ENCODE measurements at places on chromosomes 5 and 9.

DNA sequence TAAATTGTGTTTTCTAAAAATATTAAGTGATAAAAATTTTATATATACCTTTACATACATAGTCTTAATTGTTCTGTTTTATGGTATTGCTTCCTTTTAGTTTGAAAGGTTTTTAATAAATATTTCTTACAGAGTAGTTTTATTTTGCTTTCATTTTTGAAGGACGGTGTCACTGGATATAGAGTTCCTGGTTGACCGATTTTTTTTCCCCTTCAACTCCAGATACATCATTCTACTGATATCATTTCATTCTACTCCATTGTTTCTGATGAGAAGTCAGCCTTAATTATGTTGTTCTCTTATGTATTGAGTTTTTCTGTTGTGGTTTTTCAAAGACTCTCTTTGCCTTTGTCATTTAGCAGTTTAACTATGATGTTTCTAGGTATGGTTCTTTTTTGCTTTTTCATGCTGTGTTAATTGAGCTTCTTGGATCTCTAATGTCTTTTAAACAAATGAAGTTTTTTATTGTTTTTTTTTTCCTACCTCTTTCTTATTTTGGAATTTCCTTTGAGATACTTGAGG, 30.4 kb downstream of the MTREX start:
- no peak for DNase-seq

DNA sequence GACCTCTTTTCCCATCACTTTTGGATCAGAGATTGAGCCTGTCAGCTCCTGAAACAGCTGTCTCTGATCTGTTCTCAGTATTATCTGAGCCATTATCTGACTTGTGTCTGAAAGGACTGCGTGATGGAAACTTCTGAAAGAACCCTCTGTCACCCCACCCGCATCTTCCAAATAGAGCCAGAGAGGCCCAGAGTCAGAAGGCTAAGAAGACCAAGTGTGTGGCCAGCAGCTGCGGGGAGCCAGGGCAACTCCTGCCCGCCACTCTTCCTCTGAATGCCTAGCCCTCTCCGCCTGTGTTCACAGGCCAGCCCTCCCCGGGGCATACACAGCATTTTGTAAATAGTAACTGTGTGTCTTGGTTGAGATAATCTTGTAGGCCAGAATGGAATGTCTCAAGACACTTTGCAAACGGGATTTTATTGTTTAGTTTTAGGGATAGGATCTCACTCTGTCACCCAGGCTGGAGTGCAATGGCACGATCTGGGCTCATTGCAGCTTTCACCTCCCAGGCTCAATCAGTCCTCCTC, 92.7 kb downstream of the AOPEP start:
- DNase-seq = no peak

GRCh38 chr9:109426626-109427402, 71.3 kb downstream of the PTPN3 start:
- no peak for DNase-seq

GRCh38 chr9:70609542-70610286, 195.3 kb upstream of the KLF9 start:
- no peak for DNase-seq

- no peak for DNase-seq
Observed at GRCh38 chr9:92171822-92172221, 56.6 kb upstream of the SPTLC1 start.

- DNase-seq = no peak
Observed at GRCh38 chr5:111518777-111519176, 6.4 kb upstream of the STARD4 start.

DNA sequence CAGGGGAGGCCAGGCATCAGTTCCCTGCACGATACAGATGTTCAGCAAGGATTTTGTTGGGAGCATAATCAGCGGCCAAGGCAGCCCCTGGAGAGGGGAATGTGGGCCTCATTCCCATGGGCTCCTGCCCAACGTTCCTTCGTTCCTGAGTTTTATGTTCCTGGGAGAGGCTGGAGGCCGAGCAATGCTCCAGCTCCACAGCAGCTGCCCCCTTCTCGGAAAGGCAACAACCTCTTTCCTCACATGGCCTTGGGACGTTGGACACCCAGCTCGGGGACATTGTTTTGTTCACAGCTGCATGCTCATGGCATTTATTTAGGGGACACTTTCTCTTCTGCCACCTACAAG, 63.8 kb upstream of the COL15A1 start:
- DNase-seq = no peak

- no peak for DNase-seq
Observed at GRCh38 chr5:82137205-82137604, 140.9 kb downstream of the RPS23 start.

- no peak for DNase-seq
Observed at GRCh38 chr9:90969021-90969675, 167.5 kb downstream of the SYK start.

GRCh38 chr9:8783941-8784340, 984.4 kb upstream of the DMAC1 start:
- no peak for DNase-seq

DNA sequence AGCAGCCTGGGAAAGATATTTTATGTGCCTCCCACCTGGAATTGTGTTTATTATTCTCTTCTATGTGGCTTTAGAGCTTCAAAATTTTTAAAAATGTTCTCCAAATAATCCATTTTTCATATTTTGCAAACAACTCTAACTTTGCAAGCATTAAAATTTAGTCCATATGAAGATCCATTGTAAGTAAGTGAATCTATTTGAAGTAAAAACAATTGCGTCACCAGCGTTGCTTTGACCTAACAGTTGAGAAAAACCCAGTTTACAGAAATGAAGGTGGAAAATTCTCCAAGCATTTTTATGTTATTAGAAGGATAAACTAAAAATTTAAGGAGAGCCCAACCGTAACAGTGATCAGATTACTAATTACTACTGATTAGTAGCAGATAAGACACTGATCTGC, 38.9 kb upstream of the TLX3 start:
- DNase-seq = no peak

DNA sequence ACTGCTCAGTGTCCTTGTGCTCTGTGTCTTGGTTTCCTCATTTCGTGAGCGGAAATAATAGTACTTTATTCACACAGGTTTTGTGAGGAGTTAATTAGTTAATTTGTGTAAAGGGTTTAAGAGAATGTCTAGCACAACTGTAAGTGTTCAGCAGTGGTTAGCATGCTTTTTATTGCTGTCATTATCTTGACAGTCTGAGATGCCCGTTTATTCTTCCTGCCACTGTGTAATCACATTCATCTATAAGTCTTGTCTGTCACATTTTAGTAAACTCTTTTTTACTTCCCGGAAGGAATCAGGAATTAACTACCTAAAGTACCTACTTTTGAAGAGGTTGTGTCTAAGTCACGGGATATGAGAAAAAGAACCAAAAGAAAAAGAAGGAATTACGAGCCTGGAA, 38.0 kb downstream of the IQGAP2 start:
- no peak for DNase-seq

DNA sequence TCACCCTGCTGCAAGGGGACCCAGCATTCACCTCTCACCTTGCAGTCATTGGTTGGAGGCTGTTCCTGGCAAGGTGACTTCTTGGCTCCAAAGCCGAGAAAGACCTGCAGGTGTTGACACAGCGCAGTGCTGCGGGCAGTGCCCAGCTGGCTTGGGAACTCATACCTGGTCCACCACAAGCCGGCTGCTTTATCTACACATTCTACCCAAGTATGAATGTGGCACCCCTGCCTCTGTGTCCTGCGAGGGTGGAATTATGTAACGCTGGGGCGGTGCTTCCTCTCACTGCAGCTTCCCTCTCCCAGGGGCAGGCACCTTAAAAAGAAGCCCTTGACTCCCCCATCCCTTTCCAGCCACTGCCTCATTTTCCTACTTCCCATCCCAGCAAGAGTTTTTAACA, 2.5 kb upstream of the ZMYND19 start:
- no peak for DNase-seq

DNA sequence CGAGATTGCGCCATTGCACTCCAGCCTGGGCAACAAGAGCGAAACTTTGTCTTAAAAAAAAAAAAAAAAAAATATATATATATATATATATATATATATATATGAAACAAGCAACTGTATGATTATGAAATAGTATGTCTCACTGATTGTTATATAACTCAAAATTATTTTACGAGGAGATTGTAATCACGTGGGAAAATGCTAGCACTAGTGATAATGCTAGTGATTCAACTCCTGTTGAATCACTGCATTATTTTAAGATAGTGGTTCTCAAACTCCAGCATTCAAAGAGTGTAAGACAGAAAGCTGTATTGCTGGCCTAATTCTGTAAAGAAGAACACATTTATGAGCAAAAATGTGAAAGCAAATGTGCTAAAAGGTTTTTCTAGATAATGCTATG, 12.4 kb upstream of the PTPN3 start:
- no peak for DNase-seq

- DNase-seq = peak; percentile 96
Observed at GRCh38 chr5:111530298-111530740, 18.0 kb upstream of the STARD4 start.

GRCh38 chr5:160089531-160089930, 29.7 kb downstream of the PWWP2A start:
- DNase-seq = no peak

- peak; percentile 39 for DNase-seq
Observed at GRCh38 chr5:99037668-99038067, 108.9 kb upstream of the CHD1 start.

GRCh38 chr5:94423411-94423810, 195.0 kb downstream of the KIAA0825 start:
- no peak for DNase-seq

GRCh38 chr5:43044181-43044914, 4.2 kb upstream of the ANXA2R start:
- DNase-seq = no peak

DNA sequence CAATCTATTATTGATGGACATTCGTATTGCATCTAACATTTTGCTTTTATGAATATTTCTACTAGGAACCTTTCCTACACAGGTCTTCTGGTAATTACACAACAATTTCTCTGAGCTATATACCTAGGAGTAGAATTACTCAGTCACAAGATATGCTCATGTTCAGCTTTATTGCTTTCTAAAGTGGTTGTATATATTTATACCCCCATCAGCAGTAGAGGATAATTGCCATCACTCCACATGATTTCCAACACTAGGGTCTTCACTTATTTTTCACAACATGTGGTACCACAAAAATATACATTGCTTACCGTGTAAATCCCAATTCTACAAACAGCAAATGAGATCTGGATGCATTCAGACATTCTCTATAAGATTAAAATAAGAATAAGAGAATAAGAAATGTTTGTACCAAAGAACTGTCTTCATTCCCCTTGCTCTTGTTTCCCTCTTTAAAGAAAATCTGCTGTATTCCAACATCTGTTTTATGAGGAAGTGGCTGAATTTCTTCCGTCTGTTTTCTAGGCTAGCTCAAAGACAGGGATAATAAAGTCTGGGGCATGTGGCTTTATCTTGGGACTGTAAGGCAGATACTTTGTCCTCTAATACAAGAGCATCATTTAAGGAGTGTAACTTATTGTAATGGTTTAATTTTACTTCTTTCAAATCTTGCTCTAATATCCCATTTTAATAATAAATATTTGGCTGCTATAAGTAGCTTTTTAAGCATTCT, 28.2 kb downstream of the ARL15 start:
- no peak for DNase-seq

DNA sequence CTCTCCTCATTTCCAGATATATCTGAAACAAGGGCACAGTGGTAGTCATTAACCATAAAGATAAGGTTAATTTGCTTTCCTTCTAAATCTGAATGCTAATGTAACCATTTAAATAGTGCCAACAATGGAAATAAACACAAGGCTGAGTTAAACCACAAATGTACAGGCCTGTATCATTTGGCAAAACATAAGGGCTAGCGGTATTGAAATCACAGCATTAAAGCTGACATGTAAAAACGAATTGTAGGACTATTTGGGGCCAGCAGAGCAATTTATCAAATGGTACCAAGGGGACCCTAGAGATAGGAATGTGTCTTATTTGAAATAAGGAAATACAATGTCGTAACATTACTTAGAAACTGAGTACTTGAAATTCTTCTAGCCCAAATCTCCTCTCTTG, 247.5 kb upstream of the RPS23 start:
- DNase-seq = no peak

GRCh38 chr5:107670932-107671741, at the start of gene EFNA5:
Gene EFNA5, minus strand, starts transcription at chr5:107670937.
- no peak for DNase-seq

DNA sequence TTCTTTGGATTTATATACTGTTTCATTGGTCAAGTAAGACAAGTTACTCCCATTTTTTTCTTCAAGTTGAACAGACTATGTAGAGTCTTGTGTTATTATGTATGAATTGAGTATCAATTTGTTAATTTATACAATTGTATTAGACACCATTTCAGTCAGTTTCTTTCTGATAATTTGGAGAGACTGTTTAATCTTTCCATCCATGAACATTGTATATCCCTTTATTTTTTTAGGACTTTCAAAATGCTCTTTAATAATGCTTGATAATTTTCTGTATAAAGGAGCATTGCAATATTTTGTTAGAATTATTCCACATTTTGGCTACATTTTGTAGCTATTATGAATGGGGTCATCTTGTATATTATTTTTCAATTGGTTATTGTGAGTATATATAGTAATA, 69.1 kb upstream of the PJA2 start:
- no peak for DNase-seq

GRCh38 chr5:143447983-143448382, 44.5 kb upstream of the NR3C1 start:
- no peak for DNase-seq

Data from T-helper 1 cell (primary cell).